Immature natural killer cell (primary cell): ENCODE measurements at places on chromosomes 12 and 14. TPM values are rescaled to one million over a fixed set of nuclear protein-coding genes. Genes with fewer than 3 reads are reported as not detected.

DNA sequence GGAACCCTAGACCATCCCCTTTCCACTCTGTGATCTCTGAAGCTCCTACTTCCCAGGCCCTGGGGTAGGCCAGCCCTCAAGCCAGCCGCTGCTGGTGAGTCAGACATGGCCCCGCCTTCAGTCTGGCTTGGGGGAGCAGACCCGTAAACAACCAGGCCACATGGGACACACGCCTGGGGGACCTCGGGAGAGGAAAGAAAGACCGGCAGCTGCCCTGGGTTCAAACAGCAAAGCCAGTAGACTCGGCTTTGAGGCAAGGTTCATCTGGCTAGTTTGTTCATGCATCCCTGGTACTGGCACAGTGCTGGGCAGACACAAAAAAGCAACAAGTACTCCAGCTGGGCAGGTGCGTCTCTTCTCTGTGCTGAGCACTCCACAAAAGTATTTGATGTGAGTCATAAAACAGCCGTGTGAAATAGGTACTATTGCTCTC is 101.9 kb downstream of the SETD3 start:
- DNase-seq = no peak

- DNase-seq = no peak
These were observed 20.9 kb downstream of the RASSF3 start for GRCh38 chr12:64631197-64631596.

GRCh38 chr14:52313462-52313861 is 650 bp upstream of the PTGER2 start:
- peak; percentile 27 for DNase-seq

Gene CEBPE
- polyA plus RNA-seq = not detected

Gene TPPP2
- not detected for polyA plus RNA-seq

DNA sequence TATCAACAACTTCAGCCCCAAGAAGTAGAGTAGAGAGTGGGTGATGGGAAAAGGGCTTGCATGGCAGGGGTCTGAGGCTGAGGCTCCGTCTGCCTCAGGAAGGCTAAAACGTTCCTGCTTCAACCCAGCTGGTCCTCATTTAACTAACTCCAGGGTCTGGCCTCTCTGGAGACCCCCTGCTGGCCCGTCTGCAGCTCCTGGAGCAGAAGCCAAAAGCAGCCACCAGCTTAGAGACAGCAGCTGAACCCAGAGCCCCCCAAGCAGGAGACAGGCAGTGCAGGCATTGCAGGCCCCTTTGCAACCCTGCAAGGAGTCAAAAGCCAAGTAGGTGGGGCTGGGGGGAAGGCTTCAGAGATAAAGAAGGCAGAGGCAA is 25.1 kb upstream of the LTBP2 start:
- no peak for DNase-seq

DNA sequence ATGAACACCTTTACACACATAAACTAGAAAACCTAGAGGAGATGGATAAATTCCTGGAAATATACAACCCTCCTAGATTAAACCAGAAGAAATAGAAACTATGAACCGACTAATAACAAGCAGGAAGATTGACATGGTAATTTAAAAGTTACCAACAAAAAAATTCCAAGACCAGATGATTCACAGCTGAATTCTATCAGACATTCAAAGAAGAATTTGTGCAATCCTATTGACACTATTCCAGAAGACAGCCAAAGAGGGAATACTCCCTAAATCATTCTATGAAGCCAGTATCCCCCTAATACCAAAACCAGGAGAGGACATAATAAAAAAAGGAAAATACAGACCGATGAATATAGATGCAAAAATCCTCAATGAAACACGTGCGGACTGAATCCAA is 102.6 kb upstream of the KRR1 start:
- no peak for DNase-seq

DNA sequence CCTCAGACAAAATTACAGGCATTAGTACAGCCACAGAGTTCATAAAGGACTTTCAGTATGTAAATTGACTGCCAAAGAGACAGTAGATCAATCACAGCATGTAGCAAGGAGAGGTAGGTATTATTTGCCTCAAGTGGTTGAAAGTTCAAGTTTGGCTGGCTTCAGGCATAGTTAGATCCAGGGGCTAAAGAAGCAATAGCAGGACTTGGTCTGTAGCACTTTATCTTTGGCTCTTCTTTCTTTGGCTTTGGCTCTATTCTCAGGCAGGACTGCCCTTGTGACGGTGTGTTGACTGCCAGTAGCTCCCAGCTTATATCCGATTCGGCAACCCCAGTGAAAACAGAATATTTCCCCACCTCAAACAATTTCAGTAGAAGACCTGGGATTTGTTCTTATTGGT is 346.0 kb upstream of the TBX3 start:
- no peak for DNase-seq

DNA sequence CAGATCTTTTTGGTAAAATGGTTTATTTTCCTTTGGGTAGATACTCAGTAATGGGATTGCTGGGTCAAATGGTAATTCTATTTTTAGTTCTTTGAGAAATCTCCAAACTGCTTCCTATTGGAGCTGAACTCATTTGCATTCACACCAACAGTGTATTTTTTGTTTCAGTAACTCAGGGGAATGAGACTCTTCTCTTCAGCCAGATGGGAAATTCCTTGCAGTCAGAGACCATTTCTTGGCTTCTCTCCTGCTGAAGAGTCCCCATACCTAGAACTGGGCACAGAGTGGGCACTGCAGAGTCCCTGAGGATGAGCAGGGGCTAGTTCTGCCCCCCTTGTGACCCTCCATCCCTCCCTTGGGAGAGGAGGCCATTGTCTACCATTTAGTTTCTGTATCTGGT is 10.8 kb downstream of the SDSL start:
- no peak for DNase-seq

- DNase-seq = no peak
These were observed 20.1 kb downstream of the TPCN1 start for GRCh38 chr12:113241191-113242025.

DNA sequence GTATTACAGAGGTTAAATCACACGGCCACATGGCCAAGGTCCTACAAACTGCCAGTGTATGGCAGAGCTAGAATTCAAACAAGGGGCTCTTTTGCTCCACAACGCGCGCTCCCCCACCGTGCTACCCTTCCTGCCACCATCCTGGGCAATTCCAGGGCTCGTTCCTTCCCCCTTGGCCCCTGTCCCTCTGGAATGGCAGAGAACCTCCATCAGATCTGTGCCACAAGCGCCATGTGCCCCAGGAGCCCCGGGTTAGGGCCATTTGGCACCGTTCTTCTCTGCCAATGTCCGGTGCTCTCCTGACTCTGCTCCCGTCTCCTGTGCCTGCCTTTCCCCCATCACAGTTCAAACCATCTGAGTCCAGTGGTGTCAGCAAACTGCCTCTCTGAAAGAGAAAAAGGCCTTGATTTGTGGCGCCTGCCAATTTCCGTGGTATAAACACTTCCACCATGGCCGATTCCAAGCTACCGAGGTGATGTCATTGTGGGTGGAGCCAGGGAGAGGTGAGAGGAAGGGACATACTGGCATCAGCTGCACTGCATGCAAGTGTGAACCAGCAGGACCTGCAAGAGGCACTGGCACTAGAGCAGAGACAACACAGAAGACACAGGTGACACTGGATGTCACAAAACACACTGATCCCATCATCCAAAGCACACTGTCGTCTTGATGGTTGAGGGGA is 163.1 kb downstream of the CALM1 start:
- no peak for DNase-seq
